Activated T-cell treated with anti-CD3 and anti-CD28 coated beads, Interleukin-2, amount 50 U/mL, for 4 hours (primary cell): ENCODE measurements at places on chromosomes 2 and 18. TPM values are rescaled to one million over a fixed set of nuclear protein-coding genes. Genes with fewer than 3 reads are reported as not detected.

IL1RL2 gene
- 0.29 TPM for total RNA-seq

ANKRD30BL gene
- not detected for total RNA-seq

DSG1 gene
- not detected for total RNA-seq

TPO gene
- not detected for total RNA-seq

RNF152 gene
- total RNA-seq: 0.43 TPM

UBR3 gene
- 19.8 TPM for total RNA-seq

POTEI gene
- not detected for total RNA-seq

ADGRF3 gene
- 2.0 TPM for total RNA-seq

TBC1D8 gene
- 0.68 TPM for total RNA-seq

GAL3ST2 gene
- not detected for total RNA-seq

IL37 gene
- total RNA-seq: not detected

GREB1L gene
- total RNA-seq: not detected

KCNJ13 gene
- not detected for total RNA-seq

PLA2R1 gene
- not detected for total RNA-seq

CHRND gene
- not detected for total RNA-seq

MRPL30 gene
- total RNA-seq: 30.2 TPM

GRCh38 chr2:208112969-208113368 lies 11.4 kb downstream of the CRYGD start:
- DNase-seq: no peak

- DNase-seq: no peak
These were observed 544.4 kb upstream of the TNP1 start for GRCh38 chr2:217404236-217404760.

GRCh38 chr18:73638709-73639108 lies 508.9 kb downstream of the FBXO15 start:
- no peak for DNase-seq

DNA sequence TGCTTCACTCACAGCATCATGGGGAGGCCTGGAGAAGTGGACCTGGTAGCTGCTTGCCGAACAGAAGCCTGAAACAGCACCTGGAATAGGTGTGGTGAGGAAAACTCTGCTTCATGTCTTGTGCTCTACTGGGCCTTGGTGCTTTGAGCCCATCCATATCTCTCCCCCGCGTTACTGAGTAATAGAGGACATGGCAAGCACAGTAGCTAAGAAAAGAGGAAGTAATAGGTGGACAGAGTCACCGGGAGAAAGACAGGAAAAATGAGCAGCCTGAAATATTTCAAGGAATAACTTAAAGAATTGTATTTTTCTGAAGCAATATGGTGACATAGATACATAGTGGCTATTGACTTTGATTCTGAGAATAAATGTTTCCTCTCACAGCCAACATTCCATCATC lies 14.0 kb upstream of the HNMT start:
- no peak for DNase-seq

- DNase-seq: no peak
These were observed 91.1 kb downstream of the FMNL2 start for GRCh38 chr2:152425765-152426727.

DNA sequence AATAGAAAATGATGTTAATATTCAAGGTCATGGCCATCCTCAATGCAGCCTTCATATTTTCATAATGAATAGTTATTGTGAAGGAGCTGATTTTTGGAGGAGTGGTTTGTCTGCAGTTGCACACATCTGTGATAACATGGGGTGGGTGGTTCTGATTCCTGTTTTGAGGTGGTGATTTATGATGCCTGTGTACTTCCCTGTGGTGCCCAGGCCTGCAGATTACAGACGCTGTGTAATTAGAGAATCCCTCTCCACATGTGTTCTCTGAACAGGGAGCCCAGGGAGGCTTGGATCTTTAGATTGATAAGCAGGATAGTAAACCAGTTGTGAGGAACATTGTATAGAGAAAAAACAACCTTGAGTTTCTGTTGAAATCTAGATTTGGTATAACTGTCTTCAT lies 117.5 kb downstream of the AGAP1 start:
- DNase-seq: no peak

- no peak for DNase-seq
These were observed 62.4 kb downstream of the KCMF1 start for GRCh38 chr2:85033388-85033787.

- DNase-seq: no peak
These were observed 55.4 kb downstream of the BOLA3 start for GRCh38 chr2:74092275-74092674.

DNA sequence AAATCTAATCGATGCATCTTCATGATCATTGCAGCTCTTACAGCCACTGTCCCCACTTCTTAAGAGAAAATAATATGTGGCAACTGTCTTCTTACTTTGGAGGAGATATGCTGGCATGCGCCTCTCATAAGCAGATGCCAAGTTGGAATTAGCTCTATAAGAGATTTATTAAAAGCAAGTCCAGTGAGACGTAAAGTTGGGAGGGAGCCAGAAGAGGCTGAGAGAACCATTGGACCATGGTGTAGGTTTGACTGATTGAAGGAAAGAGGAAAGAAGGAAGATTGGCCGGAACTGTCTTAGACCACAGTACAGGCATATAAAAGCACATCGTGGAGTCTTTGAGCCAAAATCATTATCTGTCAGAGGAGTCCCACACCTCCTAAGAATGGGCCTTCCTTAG lies 265.7 kb upstream of the ZC3H15 start:
- no peak for DNase-seq

- no peak for DNase-seq
These were observed 368.0 kb downstream of the GALR1 start for GRCh38 chr18:77617694-77618093.

DNA sequence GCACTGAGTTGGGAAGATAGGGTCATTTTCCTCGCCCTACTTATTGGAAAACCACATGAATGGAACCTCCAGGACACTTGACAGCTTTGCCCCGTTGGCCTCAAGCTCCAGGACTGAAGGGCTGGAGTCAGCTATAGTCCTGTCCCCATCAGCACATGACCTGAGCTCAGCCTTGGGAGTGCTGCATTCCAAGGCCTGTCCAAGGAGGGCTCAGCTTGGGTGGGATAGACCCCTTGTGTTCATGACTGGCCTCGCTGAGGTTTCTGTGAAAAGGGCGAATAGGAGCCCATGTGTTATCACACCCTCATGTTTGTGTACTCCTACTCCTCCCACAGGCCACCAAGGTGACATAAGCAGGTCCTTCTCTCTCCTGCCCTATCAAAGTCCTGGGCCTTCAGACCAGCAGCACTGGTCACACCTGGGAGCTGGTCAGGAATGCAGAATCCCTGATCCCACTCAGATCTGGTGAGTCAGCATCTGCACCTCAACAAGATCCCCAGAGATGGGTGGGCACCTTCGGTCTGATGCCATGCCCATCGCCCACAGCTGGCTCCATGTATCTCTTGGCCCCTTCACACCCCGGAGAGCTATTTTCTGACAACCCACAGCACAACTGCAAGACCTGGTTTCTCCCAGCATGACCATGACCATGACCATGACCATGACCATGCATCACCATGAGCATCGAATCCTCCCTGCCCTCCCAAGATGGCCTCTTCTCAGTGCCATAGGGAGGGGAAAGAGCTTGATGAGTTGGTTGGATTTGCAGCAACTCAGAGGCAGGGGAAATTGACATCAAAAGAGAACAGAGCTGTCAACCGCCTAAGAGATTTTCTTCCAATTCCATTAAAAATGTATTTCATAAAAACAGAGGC lies 83.0 kb upstream of the RAB6C start:
- no peak for DNase-seq

- DNase-seq: no peak
These were observed 38.2 kb upstream of the CHRNA1 start for GRCh38 chr2:174802459-174802858.

DNA sequence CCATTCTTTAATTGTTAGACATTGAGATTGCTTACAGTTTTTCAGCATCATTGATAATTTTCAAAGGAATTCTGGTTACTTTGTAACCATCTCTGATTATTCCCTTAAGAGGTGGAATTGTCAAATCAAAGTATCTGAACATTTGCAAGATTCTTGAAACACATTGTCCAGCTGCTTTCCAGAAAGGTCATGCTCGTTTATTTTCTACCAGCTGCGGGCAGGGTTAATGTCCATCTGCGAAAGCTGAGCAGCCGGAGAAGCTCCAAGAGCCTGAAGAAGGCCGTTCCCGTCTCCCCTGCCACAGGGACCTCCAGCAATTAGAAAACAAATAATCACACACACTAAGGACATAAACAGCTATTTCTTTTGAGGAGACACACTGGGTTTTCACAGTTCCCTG lies 76.1 kb upstream of the TXNDC2 start:
- no peak for DNase-seq

- no peak for DNase-seq
These were observed 893.5 kb downstream of the SUCLG1 start for GRCh38 chr2:83565626-83566025.

GRCh38 chr2:71588497-71589170 lies 135.3 kb downstream of the DYSF start:
- no peak for DNase-seq

DNA sequence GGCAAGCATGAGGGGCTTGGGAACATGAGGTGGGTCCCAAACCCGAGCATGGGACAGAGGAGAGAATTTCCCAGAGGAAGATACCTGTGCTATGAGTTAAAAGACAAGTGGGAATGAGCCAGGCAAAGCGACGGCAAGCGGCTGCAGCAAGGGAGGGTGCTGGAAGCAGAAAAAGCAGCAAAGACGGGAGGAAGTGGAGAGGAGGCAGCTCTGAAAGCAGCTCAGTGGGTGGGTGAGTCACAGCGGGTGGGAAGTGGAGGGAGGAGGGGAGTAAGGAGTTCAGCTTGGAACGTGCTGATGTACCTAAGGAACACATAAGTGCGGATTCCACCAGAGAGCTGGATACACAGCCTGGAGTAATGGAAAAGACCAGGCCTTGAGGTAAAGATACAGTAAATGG lies 41.4 kb downstream of the THUMPD2 start:
- DNase-seq: no peak

DNA sequence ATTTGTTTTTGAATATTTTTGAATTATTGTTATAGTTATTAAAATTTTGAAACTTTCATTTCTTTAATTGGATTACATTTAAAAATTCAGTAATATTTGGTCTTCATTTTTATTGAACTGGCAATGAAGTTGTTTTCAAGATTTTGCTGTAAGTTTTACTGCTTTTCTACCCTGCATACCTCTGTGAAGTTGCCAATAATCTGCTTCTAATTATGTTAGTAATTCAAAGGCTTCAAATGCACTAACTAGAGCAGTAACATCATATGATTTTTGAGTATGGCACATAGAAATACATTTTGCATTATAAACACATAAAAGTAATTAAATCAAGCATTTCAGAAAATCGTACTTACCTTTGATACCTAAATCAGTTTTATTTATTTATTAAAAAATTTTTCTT lies 40.3 kb upstream of the FAM171B start:
- DNase-seq: no peak

- peak; percentile 29 for DNase-seq
These were observed 3.7 kb upstream of the TUBA4B start for GRCh38 chr2:219249203-219249980.

GRCh38 chr2:183031911-183032794 lies 6.1 kb downstream of the NCKAP1 start:
- no peak for DNase-seq

DNA sequence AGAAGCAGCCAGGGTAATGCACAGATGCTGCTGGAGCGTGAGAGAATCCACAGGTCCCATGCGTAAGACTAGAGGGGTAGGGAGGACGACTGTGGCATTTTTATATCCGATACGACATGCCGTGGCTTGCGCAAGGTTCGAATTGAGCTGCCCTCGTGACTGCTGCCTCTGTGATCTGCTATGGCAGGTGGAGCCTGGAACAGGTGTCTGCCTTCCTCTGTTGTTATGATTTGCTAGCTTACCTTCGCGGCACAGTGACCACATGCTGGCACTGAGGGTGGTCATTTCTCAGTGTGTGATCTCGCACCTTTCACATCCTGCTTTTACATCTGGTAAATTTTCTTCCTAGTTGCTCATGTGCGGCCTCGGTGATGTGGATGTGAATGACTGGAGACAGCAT lies 240.2 kb downstream of the ALPK2 start:
- no peak for DNase-seq

DNA sequence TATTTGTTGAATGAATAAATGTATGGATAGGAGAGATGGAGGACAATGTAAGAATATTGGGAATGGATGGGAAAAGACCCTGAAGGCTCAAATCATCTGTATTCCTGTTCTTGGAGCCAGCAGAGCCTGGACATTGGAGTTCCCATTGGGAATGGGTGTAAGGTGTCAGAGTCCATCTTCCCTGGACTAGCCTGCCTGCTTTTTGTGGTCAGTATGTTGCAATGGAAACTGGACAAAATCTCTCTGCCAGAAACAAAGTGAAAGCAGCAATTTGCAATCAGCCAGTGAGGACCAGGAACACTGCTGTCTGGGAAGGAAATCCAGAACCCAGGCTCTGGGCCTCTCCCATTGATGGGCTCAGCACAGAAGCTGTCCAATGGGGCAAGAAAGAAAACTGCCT lies 83.5 kb upstream of the SKOR2 start:
- DNase-seq: no peak

- DNase-seq: no peak
These were observed 1363.2 kb upstream of the ACVR2A start for GRCh38 chr2:146481629-146482028.

- DNase-seq: no peak
These were observed 514.2 kb downstream of the PTPRM start for GRCh38 chr18:8081267-8081666.

DNA sequence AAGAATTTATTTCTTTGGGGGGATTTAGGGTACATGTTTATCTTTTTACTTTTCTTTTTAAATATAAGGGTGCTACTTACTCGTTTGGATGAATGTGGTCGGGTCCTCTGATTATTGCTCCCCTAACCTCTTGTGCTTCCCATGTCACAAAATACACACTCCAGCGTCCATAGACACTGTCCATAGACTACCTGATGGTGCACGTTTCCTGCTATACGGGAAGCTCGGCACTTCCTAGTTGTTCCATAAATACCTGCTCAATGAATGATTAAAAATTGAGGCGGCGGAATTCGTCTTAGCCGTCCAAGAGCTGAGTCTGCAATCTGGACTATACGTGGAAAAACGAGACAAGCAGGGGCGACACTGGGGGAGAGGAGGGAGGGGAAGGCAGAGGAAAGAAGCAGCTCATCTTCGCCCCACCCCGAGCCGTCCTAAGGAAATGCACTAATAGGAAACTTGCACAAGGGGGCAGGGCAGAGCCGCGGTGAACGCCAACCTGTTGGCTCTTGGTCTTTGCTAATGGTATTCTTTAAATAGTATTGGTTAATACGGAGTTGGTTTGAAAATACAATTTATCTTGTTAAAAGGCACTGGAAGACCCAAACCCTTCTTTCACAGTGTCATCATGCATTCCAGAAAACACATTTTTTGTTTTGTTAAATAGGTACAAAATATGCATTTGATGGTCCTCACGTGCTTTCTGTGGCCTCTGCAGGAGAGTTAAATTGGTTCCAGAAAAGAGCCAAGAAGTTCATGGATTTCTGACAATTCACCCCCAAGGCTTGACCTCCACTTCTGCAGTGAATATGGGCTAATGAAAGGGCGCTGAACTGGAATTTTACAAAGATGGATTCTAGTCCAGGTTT lies 73.0 kb upstream of the KCTD1 start:
- DNase-seq: no peak

DNA sequence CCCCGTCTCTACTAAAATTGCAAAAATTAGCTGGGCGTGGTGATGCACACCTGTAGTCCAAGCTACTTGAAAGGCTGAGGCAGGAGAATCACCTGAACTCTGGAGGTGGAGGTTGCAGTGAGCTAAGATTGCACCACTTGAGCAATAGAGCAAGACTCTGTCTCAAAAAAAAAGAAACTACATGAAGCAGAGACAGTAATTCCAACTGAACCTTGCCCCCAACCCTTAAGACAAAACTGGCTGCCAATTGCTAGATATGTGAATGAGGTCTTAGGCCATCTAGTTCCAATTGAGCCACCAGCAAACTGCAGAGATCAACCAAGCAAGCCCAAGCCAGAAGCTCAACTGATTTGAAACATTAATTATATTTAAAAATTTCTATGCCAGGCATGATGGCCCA lies 25.9 kb downstream of the HAUS1 start:
- DNase-seq: no peak
